ENCODE measurements at places on chromosomes 5 and 9. TPM values are rescaled to one million over a fixed set of nuclear protein-coding genes. Genes with fewer than 3 reads are reported as not detected.

GRCh38 chr5:136076881-136077445, 48.2 kb downstream of the TGFBI start:
- no peak for DNase-seq

Gene CCDC192
- 0.58 TPM for polyA plus RNA-seq

Gene HOMER1
- 10.2 TPM for polyA plus RNA-seq

DNA sequence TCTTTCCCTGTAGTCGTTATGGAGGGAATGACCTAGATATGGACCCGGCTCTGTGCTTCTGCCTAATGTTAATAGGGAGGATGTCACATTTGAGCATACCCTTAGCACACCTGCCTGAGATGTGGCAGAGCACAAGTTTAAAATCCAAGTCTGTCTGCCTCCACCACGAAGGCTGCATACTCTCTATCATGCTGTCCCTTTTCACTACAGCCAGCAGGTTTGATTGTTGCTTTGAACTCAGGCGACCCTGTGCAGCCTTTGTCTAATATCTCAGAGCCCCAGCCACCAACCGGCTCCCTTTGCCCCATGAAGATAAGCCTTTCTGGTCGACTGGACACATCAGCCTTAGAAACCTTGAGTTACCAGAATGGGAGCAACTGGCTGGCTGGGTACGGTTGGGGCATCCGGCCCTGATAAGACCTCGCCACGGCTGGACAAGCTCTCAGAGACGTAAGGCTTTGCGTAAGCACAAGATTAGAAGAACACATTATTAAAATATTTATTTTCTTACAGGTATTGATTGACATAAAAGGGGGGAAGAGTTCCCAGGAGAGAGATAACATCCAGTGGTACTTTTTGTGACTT, 222.0 kb upstream of the TRIM32 start:
- no peak for DNase-seq

Gene CDX1
- polyA plus RNA-seq: 0.25 TPM

Gene SMIM33
- not detected for polyA plus RNA-seq

- no peak for DNase-seq
These were observed 87.1 kb downstream of the SEMA4D start for GRCh38 chr9:89410641-89411350.

Gene INSL4
- not detected for polyA plus RNA-seq

Gene SH3PXD2B
- polyA plus RNA-seq: 37.5 TPM

Gene WDR38
- 4.5 TPM for polyA plus RNA-seq

Gene DNAJC25
- 14.0 TPM for polyA plus RNA-seq

- no peak for DNase-seq
These were observed 146.8 kb upstream of the DAPK1 start for GRCh38 chr9:87350915-87351314.

GRCh38 chr5:159838551-159839222, 77.6 kb upstream of the ADRA1B start:
- no peak for DNase-seq

- DNase-seq: no peak
These were observed 8.7 kb upstream of the ERAP1 start for GRCh38 chr5:96816411-96816939.

Gene BARHL1
- not detected for polyA plus RNA-seq

DNA sequence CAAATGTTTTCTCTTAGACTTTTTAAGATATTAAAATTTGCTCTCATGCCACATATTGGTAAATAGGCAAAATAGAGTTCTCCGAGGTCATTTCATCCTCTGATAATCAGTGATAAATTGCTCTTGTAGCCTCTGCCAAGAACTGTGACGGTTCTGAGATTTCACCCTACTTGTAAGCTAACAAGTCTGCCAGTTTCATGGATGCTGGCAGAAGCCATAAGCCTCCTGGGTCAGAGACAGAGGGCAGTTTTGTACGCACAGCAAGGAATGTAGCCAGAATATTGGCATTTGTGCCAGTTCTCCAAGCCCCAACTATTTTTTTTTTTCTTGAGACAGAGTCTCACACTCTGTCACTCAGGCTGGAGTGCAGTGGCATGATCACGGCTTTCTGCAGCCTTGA, 945.0 kb upstream of the WWC1 start:
- DNase-seq: no peak

Gene FUT7
- not detected for polyA plus RNA-seq

DNA sequence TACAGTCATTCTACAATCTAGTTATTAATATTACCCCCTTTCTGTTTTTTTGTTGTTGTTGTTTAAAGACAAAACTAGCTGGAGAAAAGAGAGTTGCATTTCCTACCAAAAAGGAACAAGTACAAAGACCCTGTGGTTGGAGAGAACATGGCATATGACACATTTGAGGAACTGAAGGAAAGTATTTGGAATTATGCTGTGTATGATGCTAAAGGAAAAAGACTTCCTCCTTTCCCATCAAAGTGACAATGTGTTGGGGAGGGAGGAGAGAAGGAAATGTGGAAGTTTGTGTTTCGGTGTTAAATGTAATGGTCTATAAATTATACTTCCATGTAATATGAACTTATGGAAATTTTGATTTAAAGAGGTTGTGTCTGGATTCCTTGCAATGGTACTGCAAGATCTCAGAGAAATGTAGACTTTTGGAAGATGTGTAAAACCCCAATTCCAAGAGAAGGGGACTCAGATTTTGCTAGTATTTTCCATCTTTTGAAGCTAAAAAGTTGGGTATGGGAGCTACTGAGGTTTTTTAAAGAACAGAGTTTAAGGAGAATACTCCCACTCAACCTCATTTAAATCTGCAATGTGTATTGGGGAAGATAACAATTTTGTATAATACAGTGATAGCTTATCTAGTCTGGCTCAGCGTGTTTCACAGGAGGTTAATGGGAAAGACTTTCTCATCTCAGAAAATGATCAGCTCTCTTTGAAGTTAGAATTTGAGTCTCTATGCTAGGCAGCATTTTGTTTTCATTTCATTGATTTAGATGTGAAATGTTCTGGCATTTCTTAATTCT, 15.4 kb upstream of the TNFSF8 start:
- DNase-seq: no peak

GRCh38 chr9:5586391-5586802, 42.5 kb upstream of the RIC1 start:
- no peak for DNase-seq

DNA sequence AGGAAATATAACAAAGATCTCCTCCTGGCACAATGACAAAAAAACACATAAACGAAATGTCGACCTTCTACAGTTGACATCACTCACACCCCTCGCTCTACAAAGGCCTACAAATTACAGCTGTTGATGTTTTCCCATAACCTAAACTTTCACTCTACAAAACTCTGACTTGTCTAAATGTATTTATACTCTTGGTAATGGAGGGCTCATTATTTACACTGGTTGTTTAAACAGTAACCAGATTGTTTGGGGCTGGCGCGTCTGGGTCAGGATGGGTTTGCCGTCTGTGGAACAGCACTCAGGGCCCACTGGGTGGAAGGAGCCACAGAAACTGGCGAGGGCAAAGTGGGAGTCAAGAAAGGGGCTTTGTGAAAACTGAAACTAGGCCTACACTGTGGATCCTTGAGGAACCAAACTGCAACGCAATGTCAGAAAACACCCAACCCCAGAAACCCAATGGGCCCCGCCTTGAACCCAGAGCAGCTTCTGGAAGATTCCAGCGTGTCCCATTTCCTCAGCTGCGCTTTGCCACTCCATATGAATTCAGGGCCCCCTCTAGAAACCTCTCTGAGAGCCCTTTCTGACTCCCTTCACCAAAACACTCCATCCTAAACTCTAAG, 136.7 kb downstream of the ROR2 start:
- DNase-seq: peak; percentile 50

Gene MARCHF11
- polyA plus RNA-seq: not detected

Gene CLIC3
- polyA plus RNA-seq: 29.8 TPM

Gene ZNF462
- 29.2 TPM for polyA plus RNA-seq

DNA sequence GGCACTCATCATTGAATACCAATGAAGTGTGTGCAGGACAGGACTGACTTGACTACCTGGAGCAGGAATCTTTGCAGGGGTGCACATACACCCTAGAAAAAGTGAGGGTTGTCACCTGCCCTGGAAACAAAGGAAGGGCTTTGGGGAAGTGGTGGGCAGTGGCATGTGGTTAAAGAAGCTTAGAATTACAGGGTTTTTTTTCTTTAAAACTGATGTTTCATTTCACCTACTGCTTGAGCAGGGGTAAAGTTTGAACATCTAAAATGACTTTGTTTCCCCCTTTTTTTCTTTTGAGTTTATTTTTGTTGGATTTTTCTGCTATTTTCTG, 2.0 kb upstream of the KDM3B start:
- DNase-seq: no peak

Gene FGF10
- 48.9 TPM for polyA plus RNA-seq

Data from right lung (tissue), 10 donors.